Stimulated activated CD4-positive, alpha-beta T cell treated with anti-CD3 and anti-CD28 coated beads, Interleukin-4, amount 100 ng/mL, for 48 hours (primary cell): ENCODE measurements at places on chromosomes 13 and 19.

DNA sequence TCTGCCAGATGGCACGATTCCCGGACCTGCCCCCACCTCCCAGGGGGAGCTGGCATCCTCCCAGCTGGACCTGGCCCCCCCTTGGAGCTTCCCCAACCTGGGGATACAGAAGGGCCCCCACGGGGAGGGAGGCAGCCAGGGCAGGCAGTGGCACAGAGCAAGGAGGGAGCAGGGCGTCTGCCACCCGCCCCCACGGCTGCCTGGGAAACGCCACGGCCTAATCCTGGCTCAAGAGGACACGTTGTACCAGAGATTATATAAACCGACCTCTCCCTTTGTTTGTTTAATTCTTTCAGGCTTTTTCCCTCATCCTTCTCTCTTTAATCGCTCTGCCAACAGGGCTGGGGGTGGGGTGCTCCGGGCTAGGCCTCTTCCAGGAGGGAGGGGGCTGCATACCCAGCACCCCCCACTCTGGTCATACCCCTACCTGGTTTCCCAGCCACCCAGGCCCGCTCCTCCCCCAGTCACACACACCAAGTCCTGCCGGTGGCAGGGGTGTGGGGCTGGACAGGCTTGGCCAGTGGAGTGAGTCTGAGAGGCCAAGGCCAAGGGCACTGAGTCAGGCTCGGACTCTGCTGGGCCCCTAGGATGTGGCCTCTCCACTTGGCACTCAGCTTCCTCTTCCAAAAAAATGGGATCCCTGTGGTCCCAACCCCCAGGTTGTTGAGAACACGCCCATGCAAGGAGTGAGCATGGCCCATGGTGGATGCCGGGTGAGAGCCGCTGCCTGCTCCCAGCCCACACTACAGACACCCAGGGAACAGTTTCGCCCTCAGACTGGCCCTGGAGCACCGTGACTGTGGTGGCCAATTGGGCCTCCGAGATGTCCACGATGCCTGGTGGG lies 29.5 kb upstream of the NFIC start:
- DNase-seq, result no peak

DNA sequence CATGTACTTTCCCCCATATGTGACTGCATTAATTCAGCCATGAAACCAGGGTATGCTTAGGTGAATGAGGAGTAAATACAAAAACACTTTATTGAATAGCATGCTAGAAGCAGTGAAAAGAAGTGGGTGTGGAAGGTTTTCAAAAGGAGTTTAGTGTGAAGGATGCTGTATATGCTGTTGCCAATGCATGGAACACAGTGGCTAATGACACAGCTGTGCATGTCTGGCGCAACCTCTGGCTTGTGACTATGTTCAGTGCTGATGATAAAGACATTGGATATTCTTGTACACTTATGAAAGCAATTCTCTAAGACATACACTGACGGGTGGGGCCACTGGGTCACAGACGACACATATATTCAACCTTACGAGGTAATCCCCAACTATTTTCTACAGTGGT lies 55.2 kb downstream of the SOX21 start:
- DNase-seq, result no peak

DNA sequence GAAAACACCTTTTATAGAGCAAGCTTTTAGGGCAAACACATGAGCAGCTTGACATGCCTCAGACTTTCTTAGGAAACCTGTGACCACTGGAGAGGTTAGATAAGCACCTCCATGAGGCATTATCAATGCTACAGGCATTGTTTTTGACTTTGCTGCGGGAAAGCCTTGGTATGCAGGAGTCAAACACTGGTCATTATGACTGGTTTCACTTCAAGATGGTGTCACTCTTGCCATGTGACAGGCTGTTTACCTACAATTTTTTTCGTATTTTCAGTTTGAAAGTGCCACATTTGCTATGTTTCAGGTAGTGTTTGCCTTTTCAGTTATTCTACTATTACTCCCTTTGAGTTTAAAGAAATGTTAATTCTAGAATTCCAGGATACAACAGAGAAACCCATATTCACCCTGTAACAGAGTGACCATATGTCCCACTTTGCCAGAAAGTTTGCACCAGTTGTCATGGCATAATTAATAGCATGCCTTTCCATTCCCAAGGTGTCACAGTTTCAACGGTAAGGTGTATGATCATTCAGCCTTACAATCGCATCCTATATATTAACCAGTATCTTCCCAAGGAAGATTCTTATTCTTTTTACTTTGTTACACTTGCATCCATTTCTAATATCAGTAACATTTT lies 33.0 kb downstream of the USP12 start:
- no peak for DNase-seq

DNA sequence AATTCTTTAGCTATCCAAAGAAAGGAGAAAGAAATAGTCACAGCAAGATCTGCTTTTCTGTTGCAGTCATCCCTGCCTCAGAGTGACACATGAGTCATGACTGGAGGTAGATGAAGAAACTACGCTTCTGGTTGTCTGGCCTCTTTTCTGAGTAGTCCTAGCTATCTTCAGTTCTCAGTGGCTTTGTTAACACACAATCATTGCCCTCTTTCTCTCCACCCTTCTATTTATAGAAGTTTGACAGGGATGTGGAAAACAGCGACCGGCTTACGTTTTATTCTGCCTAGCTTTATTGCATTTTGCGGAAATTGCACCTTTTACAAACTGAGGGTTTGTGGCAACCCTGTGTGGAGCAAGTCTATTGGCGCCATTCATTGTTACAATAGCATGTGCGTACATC lies 26.7 kb downstream of the SPATA13 start:
- DNase-seq, result no peak

DNA sequence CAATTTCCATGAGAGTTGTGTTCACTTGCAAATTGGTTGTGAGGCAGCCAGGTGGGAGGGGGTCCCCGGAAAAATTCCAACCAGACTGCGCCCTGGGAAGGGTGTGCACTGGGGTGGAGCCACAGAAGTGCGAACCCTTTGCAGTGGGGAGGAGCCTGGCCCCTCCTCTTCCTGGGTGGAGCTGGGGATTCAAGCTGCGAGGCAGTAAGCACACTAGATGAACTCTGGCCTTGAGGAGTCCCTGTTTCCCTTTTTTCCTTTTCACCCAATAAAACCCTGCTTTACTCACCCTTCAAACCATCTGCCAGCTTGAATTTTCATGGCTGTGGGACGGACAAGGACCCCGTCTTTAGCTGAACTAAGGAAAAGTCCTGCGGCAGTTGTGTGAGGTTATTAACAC lies 31.0 kb upstream of the MBNL2 start:
- no peak for DNase-seq

GRCh38 chr13:108070491-108070890 lies 144.8 kb downstream of the LIG4 start:
- no peak for DNase-seq
